ENCODE measurements at places on chromosomes 2 and 18.

- DNase-seq = no peak
These were observed 23.7 kb downstream of the ATOH8 start for GRCh38 chr2:85777441-85777861.

- no peak for DNase-seq
These were observed 164.8 kb downstream of the RIT2 start for GRCh38 chr18:42950732-42951131.

DNA sequence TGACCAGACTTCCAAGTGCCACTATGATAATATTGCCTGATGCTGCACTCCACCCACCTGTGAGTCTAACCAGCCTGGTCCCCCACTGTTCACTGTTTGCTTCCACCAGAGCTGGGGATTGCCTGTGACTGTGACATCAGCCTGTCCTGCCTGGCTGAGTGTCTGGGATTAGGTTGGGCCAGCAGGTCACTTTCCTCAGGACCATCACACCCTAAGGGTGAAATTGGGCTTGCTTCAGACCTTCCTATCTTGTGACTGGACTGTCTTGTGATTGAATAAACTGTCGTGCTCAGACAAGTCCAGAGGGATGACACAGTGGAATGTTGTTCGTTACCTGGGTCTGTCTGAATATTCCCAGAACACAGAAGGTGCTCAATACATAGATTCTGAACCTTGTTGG is 87.4 kb upstream of the HK2 start:
- no peak for DNase-seq

DNA sequence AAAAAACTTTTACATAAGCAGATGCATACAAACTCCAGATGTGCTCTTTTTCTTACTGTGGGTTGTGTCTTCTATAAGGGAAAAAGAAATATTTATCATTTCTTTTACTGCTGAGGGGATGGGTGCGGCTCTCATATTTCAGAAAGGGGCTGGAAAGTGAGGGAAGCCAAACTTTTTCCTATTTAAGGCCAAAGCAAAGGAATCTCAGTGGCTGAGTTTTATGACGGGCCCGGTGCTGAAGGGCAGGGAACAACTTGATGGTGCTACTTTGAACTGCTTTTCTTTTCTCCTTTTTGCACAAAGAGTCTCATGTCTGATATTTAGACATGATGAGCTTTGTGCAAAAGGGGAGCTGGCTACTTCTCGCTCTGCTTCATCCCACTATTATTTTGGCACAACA is at the start of gene COL3A1:
TSS of gene COL3A1 (plus strand) at position 210 of the 400 bp plus-strand sequence. CDS start at position 327, 117 bp downstream.
- DNase-seq = no peak

DNA sequence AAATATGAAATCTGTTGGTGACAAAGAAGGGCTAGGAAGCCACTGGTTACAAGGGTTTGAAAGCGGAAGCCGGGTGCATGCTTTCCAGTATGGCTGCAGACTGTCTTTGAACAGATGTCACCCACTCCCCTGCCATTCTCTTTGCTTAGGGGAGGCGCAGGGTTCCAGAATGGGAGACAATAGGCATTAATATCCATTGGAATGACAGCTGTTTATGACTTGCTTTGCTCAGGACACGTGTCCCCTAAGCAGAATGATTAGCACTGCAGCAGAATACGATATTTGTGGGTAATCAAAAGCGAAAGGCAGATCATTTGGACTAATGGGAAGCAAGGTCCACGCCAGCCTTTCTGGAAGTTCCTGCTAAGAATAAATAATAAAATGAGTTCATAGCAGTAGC is 25.8 kb upstream of the NRP2 start:
- DNase-seq = no peak

- no peak for DNase-seq
These were observed 129.8 kb upstream of the ARL4C start for GRCh38 chr2:234626566-234627130.

DNA sequence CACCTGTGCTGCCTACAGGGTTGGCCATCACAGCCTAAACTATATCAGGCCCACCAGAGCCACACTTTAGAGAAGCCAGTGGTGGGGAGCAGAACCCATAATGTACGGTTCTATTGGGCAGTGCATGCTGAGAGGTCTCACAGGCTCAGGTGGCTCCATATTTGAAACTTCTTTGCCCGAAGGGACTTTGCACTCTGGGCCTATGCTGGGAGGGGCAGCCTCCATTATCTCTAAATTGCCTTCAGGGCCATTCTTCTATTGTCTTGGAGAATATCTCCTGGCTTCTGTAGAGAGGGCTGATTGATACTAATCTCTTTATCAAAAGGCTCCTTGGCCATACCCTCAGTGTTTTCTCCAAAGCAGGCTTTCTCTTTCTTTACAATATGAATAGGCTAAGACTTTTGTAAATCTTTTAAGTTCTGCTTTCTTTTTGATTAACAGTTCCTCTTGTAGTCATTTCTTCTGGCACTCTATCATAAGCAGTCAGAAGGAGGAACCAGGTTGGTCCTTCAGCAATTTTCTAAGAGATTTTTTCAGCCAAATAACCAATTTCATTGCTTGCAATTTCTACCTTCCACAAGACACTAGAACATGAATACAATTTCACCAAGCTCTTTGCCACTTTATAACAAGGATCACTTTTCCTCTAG is 44.5 kb downstream of the RPE start:
- no peak for DNase-seq
